HFFc6 (cell line): ENCODE measurements at places on chromosomes 3 and 15.

- DNase-seq: no peak
These were observed 106.3 kb upstream of the DLG1 start for GRCh38 chr3:197404754-197405153.

DNA sequence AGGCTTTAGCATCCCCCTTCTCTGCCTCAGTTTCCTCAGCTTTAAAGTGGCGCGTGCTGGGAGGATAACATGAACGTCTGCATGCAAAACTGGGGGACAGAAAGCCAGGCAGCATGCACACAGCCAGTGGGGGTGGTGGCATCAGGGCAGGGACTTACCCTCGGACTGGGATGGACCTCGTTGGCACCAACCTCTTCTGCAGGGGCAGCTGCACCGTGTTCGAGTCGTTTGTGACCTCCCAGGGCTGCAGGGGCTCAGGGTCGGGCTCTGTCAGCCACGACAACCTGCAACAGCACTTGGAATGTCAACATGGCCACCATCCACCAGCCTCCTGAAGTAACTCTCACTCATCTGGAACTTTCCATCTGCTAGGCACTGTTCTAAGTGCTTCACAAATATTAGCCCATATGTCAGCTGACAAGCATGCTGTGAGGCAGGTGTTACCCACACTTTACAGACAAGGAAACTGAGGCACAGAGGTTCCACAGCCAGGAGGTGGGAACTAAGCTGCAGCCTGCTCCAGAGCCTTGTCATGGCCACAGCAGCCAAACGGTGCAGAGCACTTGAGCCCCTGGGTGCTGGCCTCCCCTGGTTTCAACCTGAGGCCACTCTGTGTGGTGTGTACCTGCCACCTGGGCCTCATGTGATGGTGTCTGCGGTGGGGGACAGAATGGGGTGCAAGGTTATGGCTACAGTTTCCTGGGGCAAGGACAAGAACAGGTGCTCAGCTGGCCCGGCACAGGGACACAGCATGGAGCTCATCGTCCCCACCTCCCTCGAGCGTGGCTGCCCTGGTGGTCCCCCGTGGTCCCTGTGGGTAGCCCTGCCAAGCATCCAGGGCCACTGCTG, 6.7 kb downstream of the C3orf22 start:
- no peak for DNase-seq

- no peak for DNase-seq
These were observed 75.3 kb downstream of the TMEM108 start for GRCh38 chr3:133113526-133113925.

- no peak for DNase-seq
These were observed 210.1 kb upstream of the ARHGEF26 start for GRCh38 chr3:153911116-153911515.
